CD4-positive, alpha-beta T cell treated with Interleukin-2 at 100 ng/mL for 4 hours (primary cell): ENCODE measurements at places on chromosomes 4 and X.

GRCh38 chr4:147863111-147863747, 131.3 kb downstream of the ARHGAP10 start:
- no peak for DNase-seq

GRCh38 chr4:21012851-21013331, 312.6 kb downstream of the PACRGL start:
- no peak for DNase-seq

GRCh38 chr4:6730603-6731317, 14.8 kb downstream of the BLOC1S4 start:
- DNase-seq: no peak

GRCh38 chr4:77500801-77501200, 104.8 kb upstream of the CXCL13 start:
- no peak for DNase-seq

GRCh38 chrX:98398542-98398941, 1514.8 kb downstream of the RPA4 start:
- no peak for DNase-seq

GRCh38 chr4:52951016-52951415, 88.9 kb downstream of the RASL11B start:
- DNase-seq: no peak

DNA sequence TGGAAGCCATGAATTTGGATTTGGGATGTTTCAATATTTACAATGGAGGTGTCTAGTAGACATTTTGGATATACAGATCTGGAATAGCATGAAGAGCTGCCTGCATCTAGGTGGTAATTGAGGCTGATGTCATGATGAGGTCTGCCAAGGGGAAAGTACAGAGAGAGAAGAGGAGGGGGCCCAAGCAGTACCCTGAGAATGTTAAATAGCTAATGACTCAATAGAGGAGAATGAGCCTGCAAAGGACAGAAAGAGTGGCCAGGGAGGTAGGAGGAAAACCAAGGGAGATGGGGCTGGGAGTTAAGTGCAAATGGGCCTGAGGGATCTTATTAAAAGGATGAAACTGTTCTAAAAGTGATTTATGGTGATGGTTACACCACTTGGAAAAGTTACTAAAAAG, 182.2 kb upstream of the KIT start:
- no peak for DNase-seq

DNA sequence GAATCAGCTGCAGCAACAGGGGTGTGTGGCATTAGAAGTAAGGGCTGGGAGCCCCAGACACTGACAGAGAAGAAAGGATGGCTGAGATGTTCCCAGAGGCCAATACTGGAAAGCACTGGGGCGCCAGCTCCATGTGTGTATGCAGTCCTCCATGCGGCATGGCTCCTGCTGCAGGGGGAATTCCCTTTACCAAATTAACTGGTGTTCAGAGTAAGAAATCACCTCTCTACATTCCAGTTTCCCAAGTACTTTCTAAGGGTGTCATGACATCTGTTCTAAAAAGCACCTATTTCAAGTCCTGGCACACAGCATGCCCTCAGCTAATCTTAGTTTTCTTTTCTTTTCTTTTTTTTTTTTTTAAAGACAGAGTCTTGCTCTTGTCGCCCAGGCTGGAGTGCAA, 98.0 kb downstream of the MAML3 start:
- DNase-seq: no peak

- no peak for DNase-seq
Observed at GRCh38 chr4:21979196-21979595, 30.6 kb upstream of the KCNIP4 start.

DNA sequence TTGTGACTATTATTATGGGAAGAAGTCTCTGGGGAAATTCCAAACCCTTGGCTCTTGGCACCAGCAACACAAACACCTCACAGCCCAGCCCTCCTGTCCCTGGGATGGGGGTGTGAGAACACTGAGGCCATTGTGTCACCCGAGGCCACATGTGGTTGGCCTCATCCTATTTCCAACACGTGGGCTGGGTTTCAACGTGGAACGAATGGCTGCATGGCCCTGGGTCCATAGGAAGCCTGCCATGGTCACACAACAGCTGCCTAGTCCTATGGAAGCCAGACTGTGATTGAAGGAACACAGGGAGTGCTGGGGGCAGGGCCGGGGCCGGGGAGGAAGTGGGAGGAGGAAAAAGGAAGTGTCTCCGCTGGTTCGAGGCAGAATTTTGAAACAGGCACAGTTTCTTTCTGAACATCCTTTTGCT, 10.0 kb downstream of the CLCN4 start:
- DNase-seq: no peak
